ENCODE measurements at places on chromosomes 6 and 20.
A peak's percentile ranks its signal among the peaks of the same experiment; 100 is the strongest.

- no peak for DNase-seq
Observed at GRCh38 chr20:973785-974194, 28.3 kb downstream of the RSPO4 start.

- DNase-seq = peak; percentile 40
Observed at GRCh38 chr6:100948381-100949133, 67.4 kb upstream of the ASCC3 start.

- DNase-seq = no peak
Observed at GRCh38 chr20:12395353-12395752, 477.7 kb downstream of the BTBD3 start.

- DNase-seq = peak; percentile 79
Observed at GRCh38 chr20:34222208-34222607, 19.0 kb upstream of the ASIP start.

DNA sequence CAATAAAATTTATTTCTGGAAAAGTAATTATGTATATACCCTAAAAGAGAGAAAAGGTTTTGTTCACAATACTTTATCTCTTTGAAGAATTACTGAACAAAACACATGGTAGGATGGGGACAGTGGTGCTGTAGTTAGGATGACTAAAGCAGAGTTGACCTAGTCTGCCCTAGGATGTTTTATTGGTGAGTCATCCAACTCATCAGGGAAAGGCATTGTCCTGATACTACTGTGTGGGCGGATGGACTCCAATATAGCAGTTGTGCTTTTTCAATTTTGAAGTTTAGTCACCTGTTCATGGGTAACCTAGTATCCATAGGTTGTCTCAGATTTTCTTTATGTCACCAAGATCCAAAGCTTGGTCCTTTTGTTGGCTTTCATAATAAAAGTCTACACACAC is 53.3 kb upstream of the EYS start:
- DNase-seq = peak; percentile 76

- no peak for DNase-seq
Observed at GRCh38 chr6:43970068-43970912, 157.0 kb downstream of the MRPL14 start.

GRCh38 chr6:145968051-145968450 is 3.9 kb upstream of the SHPRH start:
- DNase-seq = no peak

DNA sequence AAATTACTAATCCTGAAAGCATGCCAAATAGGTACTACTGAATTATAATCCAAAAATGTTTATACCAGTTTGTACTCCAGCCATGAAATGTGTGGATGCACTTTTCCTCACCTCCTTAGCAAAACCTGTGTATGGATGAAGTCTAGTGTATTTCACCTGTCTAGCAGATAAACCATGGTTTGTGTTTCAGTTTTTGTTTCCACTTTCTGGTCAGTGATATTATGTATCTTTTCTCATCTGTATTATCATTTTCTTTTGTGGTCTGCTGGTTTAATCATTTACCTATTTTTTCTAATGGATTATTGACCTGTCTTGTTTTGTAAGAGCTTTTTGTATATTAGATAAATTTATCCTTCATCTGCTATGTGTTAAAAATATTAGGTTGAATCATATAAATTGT is 41.0 kb upstream of the TMEM217 start:
- no peak for DNase-seq

DNA sequence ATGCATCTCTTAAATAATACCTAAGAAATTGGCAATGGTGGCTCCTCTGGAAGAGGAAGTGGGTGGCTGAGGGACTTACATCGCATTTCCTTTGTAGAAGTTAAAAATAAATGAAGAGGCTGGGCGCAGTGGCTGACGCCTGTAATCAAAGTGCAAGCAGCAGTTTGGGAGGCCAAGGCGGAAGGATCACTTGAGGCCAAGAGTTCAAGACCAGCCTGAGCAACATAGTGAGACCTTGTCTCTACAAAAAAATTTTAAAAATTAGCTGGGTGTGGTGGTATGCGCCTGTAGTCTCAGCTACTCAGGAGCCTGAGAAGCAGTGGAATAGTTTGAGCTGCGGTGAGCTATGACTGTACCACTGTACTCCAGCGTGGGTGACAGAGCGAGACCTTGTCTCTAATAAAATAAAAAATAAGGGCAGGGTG is 12.2 kb upstream of the NCOA3 start:
- no peak for DNase-seq

DNA sequence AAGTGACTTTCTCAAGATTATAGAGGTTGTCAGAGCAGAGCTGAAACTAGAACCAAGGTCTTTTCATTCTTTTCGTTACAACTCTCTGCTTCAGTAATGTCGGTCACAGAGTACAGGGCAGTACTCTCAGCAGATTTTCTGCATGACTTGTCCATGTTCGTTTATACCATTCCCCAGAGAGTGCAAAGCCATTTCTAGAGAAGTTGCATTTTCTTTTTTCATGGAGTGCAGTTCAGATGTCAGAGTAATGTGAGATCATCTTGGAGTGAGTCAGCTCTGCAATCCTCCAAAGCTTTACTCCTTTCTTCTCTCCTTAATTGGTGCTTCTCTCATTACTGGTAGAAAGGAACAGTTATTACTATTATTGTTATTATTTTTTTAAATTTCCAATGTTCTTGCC is 115.6 kb upstream of the B3GAT2 start:
- DNase-seq = no peak

DNA sequence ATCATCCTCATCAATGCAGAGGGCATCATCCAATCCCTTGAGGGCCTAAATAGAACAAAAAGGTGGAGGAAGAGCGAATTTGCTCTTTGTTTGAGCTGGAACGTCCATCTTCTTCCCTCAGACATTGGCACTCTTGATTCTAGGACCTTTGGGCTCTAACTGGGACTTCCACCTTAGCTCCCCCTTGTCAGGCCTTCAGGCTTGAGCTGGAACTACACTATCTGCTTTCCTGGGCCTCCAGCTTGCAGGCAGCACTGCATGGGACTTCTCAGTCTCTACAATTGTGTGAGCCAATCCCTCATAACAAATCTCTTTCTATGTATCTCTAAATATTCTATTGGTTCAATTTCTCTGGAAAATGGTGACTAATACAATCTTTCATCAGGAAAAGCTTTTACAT is 155.4 kb downstream of the MCHR2 start:
- DNase-seq = no peak

- DNase-seq = peak; percentile 98
Observed at GRCh38 chr20:3811467-3812258, 8.7 kb upstream of the AP5S1 start.

- no peak for DNase-seq
Observed at GRCh38 chr6:81475646-81476045, 276.8 kb downstream of the TENT5A start.
